Stimulated activated CD8-positive, alpha-beta memory T cell treated with anti-CD3 and anti-CD28 coated beads, Interleukin-15, amount 100 ng/mL, for 24 hours (primary cell): ENCODE measurements at places on chromosomes 5 and 9.

- no peak for DNase-seq
Measured at GRCh38 chr5:68406767-68407241, 191.2 kb downstream of the PIK3R1 start.

DNA sequence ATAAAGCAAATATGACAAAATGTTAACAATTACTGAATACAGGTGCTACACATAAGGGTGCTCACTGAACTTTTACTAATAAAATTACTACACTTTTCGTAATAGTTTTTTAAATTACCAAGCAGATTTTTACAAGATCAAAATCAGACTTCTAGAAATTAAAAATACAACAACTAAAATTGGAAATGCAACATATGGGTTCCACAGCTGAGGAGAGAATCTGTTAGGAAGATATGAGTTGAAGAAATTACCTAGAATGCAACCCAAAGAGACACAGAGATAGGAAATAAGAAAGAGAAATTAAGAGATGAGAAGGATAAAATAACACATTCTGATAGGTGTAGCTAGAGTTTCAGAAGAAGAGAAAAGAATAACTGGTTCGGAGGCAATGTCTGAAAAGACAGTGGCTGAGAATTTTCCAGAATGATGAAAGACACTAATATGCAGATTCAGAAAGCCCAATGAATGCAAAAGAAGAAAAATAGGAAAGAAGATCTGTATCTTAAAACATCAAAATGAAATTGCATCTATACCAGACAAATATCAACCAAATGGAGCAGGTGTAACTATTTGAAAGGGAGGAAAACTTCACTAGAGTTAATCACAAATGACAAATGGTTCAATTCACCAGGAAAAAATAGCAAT is 95.8 kb downstream of the MAPKAP1 start:
- DNase-seq = no peak

- DNase-seq = no peak
Measured at GRCh38 chr5:93608855-93609254, 25.8 kb downstream of the NR2F1 start.

GRCh38 chr9:118652258-118652657 is 717.0 kb downstream of the BRINP1 start:
- DNase-seq = no peak
